ENCODE measurements at places on chromosomes 6 and 20.

DNA sequence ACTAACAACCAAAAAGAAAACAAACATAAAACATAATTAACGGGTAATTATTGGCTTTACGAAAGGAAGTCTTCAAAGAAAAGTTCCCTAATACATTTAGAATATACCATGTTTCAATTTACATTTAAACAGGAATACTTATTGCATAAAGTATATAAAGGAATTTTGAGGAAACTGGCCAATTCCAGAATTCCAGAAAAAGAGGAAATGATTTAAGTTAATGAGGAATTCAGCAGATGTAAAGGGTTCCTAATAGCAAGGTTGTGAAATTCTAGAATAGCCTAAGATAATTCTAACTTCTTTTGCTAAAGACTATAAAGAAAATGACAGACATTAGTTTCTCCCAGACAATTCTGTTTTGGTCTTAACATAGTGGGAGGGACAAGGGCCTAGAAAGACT lies 35.0 kb downstream of the DTNBP1 start:
- DNase-seq, result no peak

GRCh38 chr6:2935566-2936291 lies 32.6 kb upstream of the SERPINB9 start:
- DNase-seq, result no peak

- no peak for DNase-seq
Measured at GRCh38 chr6:25239498-25239897, 39.7 kb upstream of the CARMIL1 start.

DNA sequence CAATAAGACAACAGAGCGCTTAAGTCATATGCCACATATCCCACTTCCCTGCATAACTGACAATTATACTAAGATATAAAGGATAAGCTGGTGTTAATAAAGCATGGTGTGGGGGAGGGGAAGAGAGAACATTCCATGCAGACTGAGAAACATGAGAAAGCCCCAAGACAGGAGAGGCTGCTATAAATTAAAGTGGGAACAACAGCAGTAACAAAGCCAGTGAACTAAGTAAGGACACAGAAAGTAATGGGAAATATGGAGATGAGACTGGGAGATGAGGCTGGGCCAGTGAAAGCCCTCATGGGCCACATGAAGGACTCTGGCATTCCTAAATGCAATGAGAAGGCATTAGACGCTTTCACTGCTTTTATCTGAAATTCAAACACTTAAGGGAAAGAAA lies 41.3 kb downstream of the SESN1 start:
- DNase-seq, result no peak

GRCh38 chr20:45109634-45110033 lies 5.3 kb downstream of the WFDC5 start:
- DNase-seq, result no peak

DNA sequence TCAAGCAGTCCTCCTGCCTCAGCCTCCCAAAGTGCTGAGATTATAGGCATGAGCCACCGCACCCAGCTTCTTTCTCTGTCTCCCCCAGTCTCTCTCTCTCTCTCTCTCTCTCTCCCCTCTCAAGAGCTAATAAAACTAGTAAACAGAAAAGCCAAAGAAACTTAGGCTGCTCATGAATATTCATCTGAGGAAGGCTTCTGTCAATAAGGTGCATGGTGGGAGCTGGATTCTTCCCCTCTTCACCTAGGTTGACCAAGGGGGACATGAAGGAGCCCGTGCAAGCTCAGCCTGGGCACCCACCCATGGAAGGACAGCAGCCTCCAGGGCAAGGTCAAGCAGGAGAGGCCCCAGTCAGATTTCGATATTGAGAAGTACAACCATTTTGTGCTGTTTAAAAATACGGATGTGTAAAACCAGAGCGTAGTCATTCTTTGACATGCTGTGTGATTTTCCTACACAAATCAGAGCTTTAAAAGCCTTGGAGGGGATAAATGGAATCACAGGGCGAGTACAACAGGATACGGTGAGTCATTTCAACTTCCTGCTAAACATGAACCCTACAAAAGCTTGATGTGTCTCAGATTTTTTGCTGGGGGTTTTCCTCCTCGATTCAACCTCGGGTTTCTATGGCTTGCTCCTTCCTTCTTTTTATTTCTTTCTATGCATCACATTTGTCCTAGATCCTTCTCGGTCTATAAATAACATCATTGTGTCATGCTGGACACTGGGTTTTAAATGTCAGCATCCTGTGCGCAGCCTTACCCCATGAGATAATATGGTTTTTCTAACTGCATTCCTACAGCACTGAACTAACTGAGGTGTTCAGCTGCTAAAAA lies 368.9 kb upstream of the JARID2 start:
- DNase-seq, result no peak

GRCh38 chr6:140039364-140039763 lies 664.9 kb upstream of the CITED2 start:
- DNase-seq, result no peak

DNA sequence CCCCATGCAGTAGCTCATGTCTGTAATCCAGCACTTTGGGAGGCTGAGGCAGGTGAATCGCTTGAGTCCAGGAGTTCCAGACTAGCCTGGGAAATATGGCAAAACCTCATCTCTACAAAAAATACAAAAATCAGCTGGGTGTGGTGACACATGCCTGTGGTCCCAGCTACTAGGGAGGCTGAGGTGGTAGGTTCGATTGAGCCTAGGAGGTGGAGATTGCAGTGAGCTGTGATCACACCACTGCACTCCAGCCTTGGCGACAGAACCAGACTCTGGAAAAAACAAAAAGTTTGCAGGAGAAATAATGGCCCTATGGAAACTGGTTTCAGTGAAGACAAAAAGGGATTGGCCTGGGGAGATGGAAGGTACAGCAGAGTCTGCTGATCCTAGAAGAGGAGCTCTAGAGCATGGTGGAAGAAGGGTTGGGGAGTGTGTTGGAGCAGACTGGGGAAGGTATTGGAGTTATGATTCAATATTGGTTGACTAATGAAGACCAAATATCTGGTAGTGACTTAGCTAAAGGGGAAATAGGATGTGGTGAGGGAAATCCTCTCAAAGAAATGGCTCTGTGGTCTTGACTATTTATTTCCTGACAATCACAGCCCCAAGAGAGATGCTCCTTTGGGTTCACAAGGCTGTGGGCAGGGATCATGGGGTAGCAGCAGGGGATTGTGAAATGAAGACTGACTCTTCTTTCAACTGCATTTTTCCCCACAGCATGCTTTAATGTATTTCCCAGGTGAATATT lies 281.9 kb downstream of the UTRN start:
- DNase-seq, result no peak

DNA sequence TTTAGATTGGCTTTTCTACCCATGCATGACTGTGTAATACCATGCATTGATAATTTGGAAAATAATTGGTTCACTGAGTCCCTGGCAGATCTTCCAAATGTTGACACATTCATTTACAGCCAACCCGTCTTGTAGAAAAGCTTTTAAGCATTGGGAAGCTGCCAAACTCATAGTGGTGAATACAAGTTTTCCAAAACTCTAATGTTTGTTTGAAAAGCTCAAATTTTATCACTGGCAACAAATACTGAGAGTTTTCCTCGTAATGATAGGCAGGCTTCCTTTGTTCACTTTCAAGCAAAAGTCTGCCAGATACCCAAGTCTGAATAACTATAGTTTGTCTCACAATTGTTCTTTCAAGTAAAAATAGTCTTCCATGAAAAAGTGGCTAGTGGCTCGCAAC lies 143.0 kb downstream of the FIG4 start:
- no peak for DNase-seq

DNA sequence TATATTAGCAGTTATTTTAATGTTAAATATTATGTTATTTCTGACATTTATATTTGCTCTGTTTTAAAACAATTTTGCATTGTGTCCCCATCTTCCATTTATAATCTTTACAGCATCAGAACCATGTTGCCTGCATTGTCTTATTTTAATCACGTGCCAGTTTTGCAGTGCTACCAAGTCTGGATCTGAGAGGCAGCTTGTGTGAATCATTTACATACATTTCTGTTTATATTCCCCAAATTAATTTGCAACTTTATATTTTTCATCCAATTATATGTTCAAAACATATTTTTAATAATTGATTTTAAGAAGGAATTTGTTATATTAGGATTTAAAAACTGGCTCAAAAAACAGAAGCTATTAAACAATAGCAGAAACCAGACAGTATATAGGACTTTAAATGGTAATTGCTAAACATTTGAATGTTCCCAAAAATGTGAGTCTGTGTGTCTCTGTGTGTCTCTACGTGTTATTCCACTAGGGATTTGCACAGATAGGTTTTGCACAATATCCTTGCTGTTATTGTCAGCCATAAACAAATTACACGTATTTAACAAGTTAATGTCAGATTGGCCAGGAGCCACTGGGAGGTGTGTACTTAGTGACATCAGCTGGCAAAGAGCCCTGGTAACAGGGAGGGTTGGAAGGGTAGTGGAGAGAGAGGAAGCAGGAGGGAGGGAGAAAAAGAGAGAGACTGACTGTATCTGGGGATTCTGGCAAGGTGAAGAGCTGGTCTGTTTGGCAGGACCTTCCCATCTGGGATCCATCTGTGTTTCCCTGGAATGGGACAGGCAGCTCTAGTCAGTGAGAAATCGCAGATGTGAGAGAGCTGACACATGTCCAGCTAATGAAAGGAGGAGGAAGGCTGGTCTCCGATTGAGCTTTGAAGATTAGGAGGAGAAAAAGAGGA lies 72.1 kb downstream of the CBFA2T2 start:
- DNase-seq, result peak; percentile 95

DNA sequence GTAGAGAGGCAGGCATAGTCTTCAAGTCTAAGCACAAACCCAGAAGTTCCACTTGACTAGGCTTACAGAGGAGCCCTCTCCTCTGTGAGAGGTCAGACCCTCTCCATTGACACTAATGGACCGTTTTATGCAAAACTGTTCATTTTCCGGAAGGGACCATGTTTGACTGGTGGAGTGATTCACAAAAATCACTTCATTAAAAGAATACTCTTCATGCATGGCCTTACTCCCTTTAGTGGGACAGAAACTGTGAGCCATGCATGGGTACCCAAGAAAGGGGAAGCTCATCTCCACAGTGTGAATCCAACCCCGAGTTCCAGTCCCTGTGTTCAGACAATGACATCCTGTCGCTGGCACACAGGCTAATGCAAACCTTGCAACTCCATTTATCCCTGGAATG lies 63.2 kb downstream of the OLIG3 start:
- no peak for DNase-seq

DNA sequence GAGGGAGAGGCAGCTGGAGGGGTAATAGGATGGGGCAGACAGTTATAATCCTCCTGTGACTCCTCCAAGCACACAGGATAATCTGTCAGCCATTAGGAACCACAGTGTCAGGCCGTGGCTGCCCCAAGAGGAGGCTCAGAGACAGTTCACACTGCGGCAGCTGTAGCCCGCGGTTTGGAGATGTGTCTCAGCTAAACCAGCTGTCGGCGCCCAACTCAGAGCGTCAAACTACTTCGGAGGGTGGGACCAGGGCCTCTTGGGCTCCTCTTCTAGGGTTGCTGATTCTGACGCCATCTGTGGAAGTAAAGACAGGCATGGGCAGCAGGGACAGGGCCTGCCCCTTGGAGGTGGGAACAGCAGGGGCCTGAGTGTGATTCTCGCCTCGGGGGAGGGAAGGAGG lies 309.8 kb downstream of the CDC5L start:
- no peak for DNase-seq

- no peak for DNase-seq
Measured at GRCh38 chr6:35312076-35312800, 14.6 kb downstream of the DEF6 start.

DNA sequence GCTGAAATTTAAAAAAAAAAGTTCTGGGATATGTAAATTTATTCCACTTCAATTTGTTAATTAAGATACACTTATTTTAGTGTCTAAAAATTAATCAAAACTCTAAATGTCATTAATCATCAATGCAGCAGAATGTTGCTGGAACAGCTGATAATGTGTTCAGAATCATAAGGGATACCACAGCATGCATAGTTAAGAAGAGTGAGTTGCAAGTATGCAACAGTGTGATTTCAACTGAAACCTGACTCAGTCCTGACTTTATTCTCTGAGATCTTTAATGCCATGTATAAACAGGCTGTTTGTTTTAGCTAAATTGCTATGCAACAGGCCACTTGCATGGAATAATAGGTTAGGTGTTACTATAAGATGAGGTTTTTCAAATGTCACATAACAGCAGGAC lies 1.4 kb downstream of the GRIK2 start:
- no peak for DNase-seq

DNA sequence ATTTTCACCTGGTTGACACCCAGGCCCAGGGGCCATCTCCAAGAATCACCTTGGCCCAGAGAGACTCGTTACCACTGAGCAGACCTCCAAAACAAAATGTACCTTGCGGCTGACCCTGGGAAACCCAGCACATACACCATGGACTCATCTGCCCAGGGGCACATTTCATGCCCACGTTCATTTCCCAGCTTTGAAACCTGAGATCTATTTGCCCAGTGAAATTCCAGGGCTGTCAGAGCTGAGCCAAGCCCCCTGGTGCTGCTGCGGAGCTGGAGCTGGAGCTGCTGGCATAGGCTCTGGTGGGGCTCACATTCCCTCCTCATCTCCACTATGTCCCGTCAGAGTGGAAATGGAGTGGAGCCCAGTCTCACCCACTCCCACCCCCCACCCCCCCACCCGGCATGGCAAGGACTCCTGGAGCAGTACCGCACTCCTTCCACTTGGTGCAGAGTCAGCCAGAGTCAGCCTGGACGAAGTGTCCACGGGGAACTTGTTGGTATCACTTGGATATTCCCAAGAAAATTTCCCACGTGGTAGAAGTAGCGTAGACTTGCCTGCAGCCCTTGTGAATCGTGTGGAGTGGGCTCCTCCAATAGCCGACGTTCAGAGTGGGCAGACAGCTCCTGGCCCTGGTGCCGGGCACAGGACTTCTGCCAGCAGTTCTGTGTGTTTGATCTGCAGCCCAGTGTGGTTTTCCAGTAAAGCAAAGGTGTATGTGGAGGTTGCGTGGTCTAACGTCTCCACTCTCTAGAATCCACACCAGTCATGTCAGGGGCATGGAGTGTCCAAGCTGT lies 18.1 kb upstream of the OSER1 start:
- DNase-seq, result no peak

DNA sequence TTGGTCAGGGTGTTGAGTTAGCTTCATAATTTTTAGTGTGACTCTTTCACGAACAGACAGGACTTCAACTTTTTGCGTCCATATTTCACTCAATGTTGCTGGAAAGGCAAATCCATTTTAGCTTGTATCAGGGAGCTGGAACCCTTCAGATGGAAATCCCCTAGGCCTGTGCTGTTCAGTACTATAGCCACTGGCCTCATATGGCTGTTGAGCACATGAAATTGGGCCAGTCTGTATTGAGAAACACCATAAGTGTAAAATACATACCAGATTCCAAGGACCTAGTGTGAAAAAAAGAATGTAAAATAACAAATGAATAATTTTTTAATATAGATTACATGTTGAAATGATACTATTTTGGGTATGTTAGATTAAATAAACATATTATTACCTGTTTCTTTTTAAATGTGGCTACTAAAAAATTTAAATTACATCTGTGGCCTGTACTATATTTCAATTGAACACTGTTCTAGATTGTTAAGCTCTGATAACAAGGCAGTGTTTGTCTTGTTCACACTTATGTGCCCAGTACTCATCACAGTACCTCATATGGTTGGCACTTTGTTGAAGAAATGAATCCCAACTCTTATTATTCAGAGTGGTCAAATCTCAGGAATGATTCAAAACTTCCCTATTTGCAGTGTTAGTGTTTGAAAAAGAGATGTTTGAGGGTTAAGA lies 34.3 kb downstream of the CTNNBL1 start:
- no peak for DNase-seq

Data from HT-29 (cell line).